Effector CD4-positive, alpha-beta T cell (primary cell): ENCODE measurements at places on chromosomes 1 and 21.

- no peak for DNase-seq
These were observed 48.2 kb downstream of the RASSF5 start for GRCh38 chr1:206555473-206555935.

- DNase-seq = no peak
These were observed 58.8 kb downstream of the TOR1AIP2 start for GRCh38 chr1:179818743-179819173.

DNA sequence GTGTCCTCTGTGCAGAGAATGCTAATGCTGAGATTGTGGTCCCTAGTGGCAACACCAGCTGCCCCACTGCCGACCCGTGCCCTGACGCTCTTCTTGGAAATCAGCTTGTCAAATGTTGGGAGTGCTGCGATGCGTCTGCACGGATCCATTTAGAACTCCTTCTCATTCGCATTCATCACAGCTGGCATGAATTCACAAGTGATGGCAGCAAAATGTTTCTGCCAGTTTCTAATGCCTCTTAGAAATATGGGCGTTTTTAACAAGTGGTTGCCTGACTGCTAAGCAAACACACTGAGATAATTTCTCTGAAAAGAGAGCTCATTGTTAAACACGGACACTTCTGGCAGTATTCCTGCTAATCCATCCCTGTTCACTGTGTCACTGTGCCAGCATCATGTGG lies 131.9 kb upstream of the KCNJ6 start:
- DNase-seq = no peak

DNA sequence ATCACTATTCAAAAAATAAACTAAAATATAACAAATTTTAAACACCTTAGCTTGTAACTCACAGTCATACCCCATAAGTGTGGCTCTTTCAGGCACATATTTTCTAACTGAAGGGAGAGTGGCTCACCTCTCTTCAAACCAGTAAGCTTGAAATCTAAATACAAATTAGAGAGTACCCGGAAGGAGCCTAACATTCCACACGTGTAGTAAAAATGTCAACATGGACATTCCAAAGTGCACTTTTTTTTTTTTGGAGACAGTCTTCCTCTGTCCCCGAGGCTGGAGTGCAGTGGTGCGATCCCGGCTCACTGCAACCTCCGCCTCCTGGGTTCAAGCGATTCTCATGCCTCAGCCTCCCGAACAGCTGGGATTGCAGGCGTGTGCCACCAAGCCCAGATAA lies 275.6 kb upstream of the ADGRL2 start:
- DNase-seq = no peak

DNA sequence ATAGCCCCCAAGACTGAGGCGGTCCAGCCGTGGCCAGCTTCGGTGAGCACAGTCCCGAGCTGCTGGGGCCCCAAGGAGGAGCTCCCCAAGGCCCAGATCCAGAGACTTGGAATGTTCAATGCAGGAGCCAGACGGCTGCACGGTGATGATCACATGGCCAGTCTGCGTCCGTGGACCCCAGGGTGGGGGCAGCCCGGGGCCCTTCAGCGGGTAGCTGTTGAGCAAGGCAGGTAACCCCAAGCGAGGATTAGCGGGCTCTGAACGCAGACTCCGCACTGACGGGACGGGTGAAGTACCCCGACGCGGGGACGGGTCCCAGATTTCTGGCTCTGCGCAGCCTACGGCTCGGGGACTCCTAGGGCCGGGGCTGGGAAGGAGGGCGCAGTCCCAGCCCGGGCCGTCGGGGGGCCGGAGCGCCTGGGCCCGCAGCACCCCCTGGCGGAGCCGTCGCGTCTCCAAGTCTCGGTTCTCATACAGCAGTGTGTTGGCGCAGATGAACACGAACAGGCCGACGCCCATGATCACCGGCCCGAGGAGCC lies 2.7 kb downstream of the TMEM200B start:
- peak; percentile 43 for DNase-seq

DNA sequence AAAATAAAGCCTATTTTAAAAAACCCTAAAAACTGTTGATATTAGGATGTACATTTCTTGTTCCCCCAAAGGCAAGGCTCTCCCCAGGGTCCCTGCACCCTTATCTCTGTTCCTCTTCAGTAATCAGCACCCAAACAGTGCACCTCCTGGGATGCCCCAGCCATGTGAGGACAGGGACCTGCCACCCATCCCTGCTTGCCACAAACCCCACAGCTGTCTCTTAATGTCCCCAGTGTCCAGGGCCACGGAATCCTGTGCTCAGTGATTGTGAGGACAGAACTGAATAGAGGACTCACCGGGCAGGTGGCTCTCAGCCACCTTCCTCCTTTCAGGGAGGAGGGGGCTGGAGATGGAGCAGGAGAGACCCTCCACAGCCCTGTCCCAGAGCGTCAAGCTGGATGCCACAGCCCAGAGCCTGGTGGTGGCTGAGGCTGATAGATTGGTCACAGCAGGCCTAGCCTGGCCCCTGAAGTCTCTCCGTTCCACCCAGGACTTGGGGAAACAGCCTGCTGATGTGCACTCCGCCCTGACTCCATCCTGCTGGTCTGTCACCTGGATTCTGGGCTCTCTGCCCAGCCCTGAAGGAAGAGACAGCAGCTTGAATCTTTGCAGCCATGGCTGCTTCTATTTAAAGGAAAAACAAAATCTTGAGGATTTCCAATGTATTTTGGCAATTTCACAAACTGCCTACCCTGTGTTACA lies 23.1 kb downstream of the RNF187 start:
- no peak for DNase-seq

- DNase-seq = no peak
These were observed 43.3 kb downstream of the POU2F1 start for GRCh38 chr1:167263819-167264464.

GRCh38 chr1:116311756-116312680 lies 61.0 kb upstream of the ATP1A1 start:
- no peak for DNase-seq

- no peak for DNase-seq
These were observed 100.6 kb upstream of the RUNX1 start for GRCh38 chr21:35149698-35150097.

DNA sequence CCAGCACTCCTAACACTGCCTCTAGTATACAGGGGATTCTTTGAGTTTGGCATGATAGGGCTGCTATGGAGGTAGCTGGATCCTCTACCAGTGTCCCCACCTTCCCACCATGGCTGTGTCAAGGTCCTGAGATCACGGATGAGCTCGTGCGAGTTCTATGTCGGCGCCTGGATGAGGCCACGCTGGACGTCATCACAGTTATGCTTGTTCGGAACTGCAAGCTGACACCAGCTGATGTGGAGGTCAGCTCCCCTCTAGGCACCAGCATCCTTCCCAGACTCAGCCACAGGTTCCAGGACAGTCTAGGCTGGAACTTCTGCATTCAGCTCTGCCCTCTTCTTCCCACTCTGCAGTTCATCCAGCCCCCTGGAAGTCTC lies 15.2 kb downstream of the HYI start:
- DNase-seq = no peak

- no peak for DNase-seq
These were observed 32.1 kb downstream of the NAV1 start for GRCh38 chr1:201570886-201571624.

DNA sequence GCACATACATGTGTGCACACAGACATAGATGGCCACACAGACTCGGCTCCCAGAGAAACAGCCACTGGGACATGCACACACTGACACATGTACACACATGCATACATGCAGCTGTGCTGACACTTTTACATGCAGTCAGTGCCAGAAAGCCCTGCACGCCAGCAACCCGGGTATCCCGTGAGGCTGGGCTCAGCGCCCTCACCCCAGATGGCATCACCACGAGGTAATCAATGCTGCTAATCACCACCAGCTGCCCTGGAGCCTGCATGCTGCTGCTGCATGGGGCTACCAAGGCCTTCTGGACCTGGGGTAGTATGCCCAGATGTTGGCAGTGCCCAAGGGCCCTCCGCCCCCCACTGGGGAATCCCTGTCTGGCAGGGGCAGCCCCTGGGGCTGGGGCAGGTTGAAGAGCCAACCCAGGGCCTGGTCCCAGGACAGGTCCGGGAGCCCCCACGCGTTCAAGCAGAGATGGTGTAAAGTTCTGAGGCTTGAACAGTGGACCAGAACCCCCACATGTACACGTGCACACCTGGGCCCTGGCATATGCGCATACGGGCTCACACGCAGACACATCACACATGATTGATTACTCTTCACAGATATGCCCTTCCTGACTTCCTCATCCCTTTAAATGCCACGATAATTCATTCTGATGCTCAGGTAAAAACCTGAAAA lies 2.7 kb upstream of the COL16A1 start:
- no peak for DNase-seq

DNA sequence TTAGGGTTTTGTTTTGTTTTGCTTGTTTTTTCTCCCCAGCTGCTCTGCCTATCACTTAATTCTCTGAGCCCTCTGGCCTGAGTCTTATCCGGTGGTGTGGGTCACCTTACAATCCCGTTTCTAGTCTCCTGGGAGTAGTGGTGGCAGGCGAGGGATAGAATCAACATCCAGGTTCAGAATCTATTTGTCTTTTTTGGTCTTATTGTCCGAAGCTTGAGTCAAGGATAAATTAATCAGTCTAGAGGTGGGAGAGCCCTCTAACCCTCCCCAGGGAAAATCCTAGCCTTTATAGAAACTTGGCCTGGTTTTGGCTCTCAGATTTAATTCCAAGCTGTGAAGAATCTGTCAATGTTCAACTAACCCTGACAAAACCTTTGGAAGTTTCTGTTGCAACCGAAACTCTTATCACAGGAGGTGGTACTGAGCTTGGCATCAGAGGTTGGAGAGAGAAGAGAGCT lies 246.3 kb downstream of the FGGY start:
- no peak for DNase-seq

DNA sequence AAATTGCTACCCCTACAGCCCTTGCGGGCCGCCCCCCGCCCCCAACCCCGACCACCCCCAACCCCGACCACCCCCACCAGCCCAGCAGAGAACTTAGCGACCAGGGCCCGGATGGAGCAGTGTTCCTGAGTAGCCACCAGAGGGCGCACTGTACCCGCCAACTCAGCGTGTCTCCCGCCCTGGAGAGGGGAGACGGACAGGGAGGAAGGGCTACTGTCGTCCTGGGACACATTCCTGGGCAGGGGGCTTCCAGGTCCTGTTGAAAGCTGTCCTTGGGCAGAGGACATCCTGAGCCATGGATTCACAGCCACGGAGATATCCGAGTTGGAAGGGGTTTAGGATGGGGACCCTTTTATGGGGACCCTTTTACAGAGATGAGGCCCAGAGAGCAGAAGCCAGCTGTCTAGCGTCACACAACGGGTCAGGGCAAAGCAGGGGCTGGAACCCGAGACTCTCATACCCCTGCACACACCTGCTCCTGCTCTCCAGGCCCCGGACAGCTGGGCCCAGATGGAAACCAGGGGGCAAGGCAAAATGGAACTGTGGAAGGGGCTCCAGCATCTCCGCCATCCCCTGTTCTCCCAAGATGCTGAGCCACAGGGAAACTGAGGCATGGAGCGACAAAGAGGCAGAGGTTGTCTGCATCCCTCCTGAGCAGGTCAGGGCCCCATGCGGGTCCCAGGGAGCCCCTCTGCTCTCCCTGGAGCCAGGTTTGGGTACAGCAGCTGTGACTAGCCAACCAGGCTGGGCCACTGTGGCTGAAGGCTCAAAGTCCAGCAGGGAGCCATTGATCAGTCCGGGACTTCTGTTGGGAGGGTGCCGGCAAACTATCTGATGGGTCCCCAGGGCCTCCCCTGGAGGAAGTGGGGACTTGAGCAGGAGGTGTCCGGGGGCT lies 25.0 kb upstream of the LAPTM5 start:
- DNase-seq = peak; percentile 73

- DNase-seq = no peak
These were observed 4.5 kb downstream of the NCDN start for GRCh38 chr1:35561972-35562680.

- DNase-seq = no peak
These were observed 8.6 kb downstream of the LAMC2 start for GRCh38 chr1:183194527-183195141.

DNA sequence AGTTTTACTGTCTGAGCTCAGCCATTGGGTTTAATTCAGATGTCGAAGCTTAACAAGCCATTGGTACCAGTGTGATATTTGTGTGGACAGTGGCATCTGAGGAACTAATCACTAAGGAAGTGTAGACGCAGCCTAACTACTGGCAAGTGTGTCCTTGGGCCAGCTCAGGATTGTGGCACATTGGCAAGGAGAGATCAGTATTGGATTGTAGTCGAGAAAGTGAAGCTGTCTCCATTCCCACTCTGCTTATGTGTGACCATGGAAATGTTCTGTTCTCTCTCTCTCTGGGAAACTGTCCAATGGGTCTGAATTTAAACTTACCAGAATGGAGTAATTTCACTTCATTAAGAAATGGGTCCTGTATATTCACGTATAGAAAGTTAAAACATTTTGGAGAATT lies 112.2 kb downstream of the ITSN1 start:
- no peak for DNase-seq

GRCh38 chr1:41874151-41874719 lies 44.5 kb downstream of the HIVEP3 start:
- no peak for DNase-seq

GRCh38 chr1:171805395-171806115 lies 24.1 kb downstream of the METTL13 start:
- no peak for DNase-seq

GRCh38 chr1:76371941-76372340 lies 297.4 kb downstream of the ST6GALNAC3 start:
- no peak for DNase-seq
